ENCODE measurements at places on chromosomes 2 and 18.

GRCh38 chr18:37430357-37431076 lies 135.1 kb downstream of the CELF4 start:
- DNase-seq = no peak

GRCh38 chr2:85799215-85799956 lies 45.6 kb downstream of the ATOH8 start:
- DNase-seq = no peak

DNA sequence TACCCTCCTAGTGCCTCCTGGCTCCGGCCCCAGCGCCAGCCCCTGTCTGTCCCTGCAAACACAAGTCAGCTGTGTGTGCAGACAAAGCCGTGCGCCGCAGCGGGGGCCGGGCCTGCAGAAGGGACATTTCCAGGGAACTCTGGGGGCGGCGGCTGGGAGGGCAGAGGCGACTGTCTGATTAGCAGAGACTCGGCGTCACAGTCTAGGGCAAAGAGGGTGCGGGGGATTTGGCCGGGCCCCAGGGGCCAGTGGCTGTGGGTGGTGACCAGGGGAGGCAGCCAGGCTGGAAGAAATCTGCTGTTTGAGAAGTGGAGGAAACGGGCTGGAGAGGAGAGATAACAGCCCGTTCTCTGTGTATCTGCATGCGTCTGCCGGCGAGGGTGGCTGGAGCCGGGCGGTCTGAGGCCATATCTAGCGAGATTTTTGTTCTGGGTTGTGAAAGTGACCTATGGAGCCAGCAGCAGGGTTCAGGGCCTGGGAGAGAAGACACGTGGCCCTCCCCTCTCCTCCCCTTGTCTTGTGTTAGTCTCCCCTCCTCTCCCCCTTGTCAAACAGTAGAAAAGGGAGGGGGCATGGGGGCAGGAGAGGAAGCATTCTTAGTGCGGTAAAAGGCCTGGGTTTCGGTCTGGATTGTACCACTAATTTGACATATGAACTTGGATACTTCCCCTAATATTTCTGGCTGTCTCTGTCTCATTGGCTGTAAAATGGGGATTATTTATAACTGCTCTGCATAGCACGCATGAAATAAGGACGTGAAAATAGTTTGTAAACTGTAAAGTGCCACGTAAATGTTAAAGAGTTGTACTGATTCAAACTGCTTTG lies 169.4 kb downstream of the SMAD7 start:
- no peak for DNase-seq

- DNase-seq = no peak
These were observed 1073.4 kb upstream of the ZEB2 start for GRCh38 chr2:145593280-145593679.

DNA sequence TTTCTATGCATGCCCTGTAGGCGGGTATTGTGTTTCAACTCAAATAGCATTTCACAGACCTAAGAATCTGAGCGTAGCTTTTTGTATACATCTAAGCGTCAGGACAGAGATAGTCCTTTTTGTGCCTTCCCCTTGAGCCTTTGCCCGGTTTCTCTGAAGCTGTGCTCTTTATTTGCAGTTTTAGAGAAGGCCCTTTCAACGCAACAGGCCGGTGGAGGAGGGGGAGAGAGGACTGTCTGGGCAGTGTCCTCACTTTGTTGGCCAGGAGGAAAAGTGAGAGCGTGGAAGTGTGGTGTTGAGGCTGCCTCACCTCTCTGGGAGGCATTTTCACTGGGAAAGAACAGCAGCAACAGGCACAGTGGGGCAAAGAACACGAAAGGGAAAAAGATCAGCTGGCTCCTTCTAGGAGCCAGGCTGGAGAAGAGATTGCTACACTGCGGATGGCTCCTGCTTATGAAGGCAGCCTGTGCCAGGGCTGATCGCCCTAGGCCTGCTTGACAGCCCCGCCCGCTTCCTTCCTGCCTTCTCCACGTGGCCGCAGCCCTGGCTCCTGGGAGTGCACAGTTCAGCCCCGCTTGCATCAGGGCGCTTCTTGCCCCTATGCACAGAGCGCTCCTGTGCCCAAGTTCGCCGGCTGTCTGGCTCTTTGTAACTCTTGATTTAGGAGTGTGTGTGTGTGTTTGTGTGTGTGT lies 195.6 kb upstream of the POU3F3 start:
- no peak for DNase-seq

DNA sequence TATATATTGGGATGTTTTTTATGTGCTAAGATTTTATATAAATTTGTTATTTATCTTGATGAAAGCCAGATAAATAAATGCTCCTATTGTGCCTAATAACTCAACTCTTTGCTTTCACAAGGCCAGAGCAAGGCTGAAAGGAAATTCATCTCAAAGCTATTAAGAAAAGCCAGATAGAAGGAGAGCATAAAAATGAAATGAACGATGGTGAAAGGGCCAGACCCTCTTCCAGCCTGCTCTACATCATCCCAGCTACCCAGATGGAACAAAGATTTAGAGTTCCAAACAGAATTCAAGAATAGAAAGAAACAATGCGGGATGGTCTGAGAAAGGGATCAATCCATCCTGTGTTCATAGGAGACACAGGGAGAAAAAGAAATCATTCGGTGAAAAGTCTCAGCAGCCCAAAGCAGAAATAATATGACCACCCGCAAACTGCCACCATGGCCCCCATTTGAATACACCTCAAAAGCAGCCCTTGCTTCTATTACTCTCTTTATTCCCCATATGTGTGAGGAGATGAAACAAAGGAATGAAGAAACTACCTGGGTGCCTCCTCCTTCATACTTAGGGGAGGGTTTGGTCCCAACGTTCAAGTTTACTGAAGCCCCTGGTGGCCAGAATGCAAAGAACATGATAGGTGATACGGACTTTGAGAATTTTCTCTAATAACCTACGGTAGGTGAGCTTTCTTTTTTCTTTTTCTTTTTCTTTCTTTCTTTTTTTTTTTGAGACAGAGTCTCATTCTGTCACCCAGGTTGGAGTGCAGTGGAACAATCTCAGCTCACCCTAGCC lies 110.1 kb upstream of the FBXO11 start:
- DNase-seq = no peak

DNA sequence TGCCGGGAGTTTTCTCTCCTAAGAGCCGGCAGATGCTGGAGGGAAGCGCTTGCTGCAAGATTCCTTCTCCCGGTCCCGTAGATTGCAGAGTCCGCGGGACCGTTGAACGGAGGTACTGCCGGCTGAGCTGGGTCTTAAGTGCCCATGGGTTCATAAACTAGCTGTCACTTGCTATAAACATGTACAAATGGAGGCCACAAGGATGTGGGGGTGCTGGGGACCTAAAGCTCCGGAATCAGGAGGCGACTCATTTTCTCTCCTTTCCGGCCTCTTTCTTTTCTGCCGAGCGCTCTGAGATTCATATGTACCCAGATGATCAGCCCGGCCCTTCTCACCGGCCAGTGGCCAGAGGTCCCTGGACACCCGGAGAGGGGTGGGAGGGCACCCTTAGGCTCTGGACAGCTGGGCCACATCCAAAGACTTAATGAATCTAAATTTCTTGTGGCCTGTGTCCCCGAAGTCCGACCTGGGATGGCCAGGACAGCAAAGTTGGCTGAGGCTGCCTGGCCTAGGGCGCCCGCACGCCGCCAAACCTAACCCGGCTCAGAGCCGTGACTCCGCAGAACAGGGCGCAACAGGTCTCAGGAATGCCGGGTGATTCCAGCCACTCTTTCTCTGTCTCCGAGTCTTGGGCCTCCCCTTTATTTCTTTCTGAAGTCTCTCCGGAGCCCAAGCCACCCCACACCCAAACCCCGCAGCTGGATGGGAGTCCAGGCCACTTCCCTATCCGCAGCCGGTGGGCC lies 2.4 kb upstream of the PAX3 start:
- DNase-seq = no peak

- no peak for DNase-seq
These were observed 21.7 kb upstream of the PHLPP1 start for GRCh38 chr18:62693659-62694058.

DNA sequence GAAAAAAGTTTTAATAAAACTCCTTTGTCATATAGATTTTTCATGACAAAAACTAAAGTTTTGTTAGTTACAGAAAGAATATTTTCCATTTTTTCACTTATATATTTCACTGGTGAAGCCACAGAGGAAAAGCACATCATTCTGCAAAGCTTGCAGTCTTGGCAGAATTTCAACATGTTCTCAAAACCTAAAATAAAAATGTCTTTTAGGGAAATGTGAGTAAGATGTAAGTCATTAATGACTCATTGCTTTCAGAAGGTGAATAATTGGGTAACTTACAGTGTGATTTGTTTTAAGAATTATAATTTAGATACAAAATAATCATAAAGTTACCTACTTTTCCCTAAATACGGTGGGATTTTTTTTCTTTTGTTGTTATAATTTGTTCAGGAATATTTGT lies 43.4 kb upstream of the TNFRSF11A start:
- DNase-seq = no peak

DNA sequence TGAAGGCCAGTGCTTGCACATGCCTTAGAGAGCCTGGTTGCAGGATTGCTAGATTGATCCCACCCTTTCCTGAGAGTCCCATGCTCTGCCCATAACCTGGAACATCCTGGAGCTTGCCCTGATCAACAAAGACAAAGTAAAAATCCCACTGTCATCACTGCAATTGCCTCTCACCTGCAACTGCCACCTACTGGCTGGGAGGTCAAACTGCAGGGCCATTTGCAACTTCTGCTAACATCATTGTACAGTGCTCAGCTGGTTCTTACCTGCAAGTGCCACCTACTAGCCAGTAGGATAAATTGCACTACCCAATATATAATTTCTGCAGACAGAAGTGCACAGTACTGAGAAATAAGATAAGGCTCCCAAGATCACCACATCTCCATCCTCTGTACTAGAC lies 947.5 kb downstream of the CPS1 start:
- no peak for DNase-seq

DNA sequence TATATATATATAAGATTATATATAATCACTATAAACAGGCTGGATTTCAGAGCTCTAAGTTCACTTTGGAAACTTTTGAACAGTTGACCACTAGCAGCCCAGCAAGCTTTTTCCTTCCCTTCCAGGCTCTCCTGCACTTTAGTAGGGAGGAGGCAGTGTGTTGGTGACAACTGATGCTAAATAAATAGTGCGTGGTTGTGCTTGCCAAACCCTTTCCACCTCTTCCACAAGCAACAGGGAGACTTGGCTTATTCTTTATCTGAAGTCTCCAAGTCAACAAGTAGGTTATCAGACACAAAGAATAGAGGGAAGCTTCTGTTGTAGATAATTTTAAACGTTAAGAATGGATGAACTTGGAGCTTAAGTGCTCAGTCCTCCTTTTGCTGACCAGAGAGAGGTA lies 408.2 kb upstream of the HNRNPA3 start:
- DNase-seq = no peak

- no peak for DNase-seq
These were observed 45.4 kb downstream of the M1AP start for GRCh38 chr2:74602586-74603281.

GRCh38 chr2:47092465-47092864 lies 62.6 kb downstream of the STPG4 start:
- no peak for DNase-seq

GRCh38 chr18:62730941-62731340 lies 15.6 kb downstream of the PHLPP1 start:
- no peak for DNase-seq

DNA sequence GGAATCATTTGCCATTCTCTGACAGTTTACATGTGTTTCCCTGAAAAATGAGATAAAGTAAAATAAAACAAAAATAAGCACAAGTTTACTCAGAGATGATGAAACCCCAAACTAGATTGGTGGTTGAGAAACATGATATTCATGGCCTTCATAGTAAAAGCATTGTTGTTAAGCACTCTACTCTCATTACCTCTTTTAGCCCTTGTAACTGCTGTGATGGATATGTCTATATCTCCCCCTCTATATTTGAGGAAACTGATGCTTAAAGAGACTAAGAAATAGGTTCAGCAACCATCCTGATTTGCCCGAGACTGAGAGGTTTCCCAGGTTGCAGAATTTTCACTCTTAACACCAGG lies 33.9 kb upstream of the GALNT3 start:
- no peak for DNase-seq

GRCh38 chr2:230865307-230865765 lies 594 bp downstream of the ITM2C start:
- DNase-seq = no peak

GRCh38 chr2:2798337-2798736 lies 467.3 kb upstream of the MYT1L start:
- DNase-seq = no peak

GRCh38 chr2:14603676-14604075 lies 28.8 kb upstream of the LRATD1 start:
- DNase-seq = no peak

DNA sequence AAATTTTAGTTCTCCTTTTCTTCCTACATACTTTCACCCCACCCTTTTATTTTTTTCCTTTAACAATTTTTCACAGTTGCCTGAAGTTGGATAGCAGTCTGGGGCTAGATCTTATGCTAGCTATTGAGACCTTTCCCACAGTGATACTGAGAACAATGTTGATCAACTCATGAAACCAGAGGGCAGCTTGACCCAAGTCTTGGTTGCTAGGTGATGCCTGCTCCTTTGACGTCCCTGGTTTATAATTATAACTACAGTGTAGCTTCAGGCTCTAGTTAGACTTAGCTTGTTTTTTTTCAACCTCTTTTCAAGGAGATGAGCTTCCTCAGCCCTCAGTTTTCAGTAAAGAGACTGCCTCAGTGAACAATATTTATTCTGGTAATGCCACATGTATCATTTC lies 648.5 kb downstream of the IRS1 start:
- no peak for DNase-seq

DNA sequence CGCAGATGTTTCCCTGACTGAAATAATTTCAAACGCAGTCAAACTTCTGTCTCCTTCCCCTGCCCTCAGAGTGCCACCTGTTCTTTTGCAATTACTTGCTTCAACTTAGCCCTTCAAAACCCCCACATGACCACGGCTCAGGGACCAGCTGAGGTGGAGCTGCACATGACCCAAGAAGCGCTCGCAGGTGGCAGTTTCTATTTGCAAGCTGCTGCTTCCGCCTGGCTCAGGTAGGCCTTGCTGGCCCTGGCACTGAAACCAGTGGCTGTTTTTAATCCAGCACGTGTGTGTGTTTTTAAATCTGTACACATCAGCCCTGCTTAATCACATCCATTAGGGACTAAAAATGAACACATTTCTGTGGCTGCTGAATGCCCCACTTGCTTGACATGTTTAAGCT lies 95.3 kb downstream of the CCDC93 start:
- no peak for DNase-seq
